Activated T-cell treated with anti-CD3 and anti-CD28 coated beads, Interleukin-2, amount 50 U/mL, for 1 hour (primary cell): ENCODE measurements at places on chromosomes 13 and 19.

DNA sequence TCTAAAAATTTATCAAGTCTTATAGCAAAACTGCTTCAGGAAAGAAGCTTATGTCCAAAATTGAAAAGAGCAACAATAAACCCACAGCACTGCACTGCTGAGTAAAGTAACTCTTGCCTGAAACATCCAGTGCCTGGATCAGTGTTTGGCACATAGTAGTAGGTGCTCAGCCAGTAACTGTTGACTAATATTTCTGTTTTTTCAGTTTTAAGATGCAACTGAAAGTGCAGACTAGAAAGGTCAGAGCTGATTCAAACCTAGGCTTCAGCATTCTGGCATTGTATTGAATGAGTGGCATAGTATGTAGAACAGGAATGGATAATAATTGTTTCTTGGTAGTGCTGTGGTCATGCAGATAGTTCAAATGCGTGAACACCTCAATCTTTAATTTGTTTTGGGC lies 67.6 kb downstream of the UBL3 start:
- DNase-seq, result no peak

- DNase-seq, result no peak
Measured at GRCh38 chr19:2112516-2113320, 16.0 kb downstream of the IZUMO4 start.

- no peak for DNase-seq
Measured at GRCh38 chr13:70255406-70255991, 147.2 kb upstream of the KLHL1 start.

DNA sequence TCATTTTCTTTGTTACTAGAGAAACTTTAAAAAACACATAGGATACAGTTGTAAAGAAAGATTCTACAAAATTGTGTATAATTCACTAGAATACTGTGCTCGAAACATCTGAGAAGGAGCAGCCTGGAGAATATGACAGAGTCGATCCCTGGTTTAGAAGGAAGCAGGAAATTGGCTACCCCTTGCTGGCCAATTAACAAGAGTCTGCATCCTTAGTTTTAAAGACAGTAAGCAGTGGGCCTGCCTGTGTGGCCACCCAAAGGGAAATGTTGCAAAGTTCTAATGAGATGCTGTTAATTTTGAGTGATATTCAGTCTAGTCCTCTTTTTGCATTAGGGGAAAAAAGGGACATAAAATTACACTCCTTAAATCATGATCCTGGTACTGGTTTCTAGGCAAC lies 988.6 kb downstream of the PCDH17 start:
- no peak for DNase-seq

DNA sequence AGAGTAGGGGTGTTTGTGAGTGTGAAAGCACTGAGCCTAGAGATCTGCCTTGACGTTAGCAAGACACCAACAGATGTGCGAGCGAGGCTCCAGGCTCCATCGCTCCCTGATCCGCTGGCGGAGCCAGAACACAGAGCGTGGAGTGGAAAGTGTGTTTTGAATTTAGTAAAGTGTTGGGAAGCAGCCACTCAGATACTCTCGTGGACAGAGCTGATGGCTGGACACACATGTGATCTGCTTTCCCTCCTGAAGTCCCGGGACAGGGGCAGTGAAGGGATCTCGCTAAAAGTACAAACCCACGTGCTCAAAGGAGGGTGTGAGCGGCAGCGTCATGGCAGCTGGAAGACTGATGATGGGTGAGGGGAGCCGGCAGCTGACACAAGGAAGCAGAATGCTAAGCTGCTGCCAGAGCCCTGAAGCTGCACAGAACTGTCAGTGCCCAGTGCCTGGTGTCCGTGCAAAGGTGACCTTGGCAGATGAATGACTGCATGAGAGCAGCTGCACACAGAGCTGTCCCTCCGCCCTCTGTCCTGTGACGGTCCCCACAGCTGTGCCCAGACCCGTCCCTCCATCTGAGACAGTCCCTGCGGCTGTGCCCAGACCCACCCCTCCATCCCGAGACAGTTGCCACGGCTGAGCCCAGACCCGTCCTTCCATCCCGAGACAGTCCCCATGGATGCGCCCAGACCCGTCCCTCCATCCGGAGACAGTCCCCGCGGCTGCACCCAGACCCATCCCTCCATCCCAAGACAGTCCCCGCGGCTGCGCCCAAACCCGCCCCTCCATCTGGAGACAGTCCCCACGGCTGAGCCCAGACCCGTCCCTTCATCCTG lies 29.6 kb upstream of the TMEM255B start:
- no peak for DNase-seq

GRCh38 chr13:88068316-88068715 lies 397.1 kb downstream of the SLITRK5 start:
- DNase-seq, result no peak

GRCh38 chr19:43681821-43682220 lies 11.9 kb upstream of the PLAUR start:
- DNase-seq, result no peak

DNA sequence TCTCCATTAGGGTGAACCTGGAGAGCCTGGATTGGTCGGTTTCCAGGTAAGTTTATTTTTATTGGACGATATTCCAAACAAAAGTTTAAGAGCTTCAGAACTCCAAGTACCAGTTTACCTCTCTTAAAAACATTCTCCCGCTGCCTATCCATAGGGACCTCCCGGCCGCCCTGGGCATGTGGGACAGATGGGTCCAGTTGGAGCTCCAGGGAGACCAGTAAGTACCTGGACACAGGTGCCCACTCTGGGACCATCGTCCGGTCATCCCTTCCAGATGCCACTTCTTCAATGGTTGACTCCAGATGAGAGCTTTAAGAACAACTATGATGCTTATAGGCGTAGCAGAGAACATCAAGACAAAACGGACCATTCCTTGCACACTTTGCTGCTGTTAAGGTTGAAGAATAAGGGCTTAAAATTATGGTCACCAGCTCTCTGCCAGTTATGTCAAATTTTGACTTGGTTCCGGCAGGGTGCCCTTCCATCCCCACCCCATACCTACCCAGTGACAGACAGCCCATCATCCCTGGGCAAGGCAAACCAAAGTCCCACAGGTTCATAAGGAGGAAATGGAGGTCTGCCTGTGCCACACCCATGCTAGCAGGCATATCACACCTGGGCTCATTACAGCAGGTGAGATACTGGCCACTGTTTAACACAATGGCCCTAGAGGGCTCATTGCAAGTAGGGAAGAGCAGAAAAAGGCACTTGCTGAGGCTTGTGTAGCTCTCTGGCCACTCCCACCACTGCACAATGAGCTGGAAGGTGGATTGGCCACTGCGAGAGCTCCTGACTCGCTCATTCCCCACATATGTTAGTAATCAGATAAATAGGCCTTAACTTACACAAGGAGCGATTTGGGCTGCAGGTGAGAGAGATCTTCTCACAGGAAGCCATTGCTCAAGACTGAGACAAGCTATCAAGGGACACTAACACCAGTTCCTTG lies 123.6 kb downstream of the COL4A2 start:
- DNase-seq, result no peak

DNA sequence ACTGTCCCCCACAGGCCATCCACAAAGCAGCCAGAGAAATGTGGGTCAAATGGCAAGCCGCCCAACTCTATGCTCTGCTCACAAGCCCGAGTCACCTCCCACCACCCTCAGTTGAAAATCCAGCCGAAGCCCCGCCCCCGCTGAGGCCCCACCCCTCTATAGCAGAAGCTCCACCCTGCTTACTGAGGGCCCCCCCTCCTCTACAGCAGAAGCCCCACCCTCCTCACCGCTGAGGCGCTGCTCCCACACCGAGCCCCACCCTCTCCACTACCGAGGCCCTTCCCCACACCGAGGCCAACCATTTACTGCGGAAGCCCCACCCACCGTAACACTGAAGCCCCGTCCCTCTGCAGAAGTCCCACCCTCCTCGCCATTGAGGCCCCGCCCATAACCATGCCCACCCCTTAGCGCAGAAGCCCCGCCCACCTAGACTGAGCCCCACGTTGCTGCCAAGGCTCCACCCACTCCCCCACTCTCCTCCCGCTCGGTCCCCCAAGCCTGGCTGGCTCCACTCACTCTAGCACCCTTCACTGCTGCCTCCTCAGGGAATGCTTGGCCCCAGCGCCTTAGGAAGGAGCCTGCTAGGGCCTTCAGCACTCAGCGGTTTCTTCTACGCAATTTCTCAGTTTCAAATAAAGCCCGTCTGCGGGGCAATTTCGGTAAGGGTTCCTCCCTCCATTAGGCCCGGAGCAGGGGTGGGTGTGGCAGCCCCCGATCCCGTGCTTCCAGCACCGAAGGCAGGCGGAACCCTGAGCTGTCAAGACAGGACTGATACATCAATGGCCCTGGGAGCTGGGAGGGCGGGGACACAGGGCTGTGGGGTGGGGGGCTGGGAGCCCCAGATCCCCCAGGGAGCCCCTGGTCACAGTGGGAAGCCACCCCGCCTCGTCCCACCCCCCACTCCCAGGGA lies 9.0 kb upstream of the MYDGF start:
- no peak for DNase-seq

DNA sequence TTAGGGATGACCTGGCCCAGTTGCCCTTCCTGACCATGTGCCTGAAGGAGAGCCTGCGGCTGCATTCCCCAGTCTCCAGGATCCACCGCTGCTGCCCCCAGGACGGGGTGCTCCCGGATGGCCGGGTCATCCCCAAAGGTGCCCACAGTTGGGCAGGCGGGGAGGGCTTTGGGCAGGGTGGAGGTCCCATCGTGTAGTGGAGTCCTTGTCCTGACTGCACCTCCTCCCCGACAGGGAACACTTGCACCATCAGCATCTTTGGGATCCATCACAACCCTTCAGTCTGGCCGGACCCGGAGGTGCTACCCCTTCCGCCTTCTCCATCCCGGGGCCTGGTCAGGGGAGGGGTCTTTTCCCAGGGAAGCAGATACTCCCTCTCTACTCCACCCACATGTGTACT lies 31.7 kb upstream of the CYP4F8 start:
- DNase-seq, result no peak

- no peak for DNase-seq
Measured at GRCh38 chr13:109148243-109148642, 518.8 kb downstream of the MYO16 start.

DNA sequence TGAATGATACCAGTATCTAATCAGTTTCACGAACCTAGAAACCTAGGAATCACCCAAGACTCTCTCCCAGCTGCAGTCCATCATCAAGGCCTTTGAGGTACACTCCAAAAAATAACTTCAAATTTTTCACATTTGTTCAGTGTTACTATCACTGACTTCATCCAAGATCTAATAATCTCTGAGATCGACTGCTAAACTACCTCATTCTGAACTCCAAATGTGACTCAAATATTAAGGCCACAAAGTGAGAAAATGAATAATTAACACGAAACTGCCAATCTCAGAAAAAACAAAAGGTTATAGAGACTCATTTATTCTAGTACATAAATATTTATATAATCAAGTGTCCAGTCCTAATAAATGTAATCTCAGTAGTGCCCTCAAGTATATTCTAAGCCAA lies 430.3 kb upstream of the ATXN8OS start:
- DNase-seq, result no peak

- no peak for DNase-seq
Measured at GRCh38 chr19:56596676-56597075, 1.6 kb downstream of the ZNF71 start.
